Epithelial cell of prostate (primary cell): ENCODE measurements at places on chromosomes 2 and 18.

- no peak for DNase-seq
Observed at GRCh38 chr18:45719106-45719505, 4.9 kb upstream of the SLC14A1 start.

DNA sequence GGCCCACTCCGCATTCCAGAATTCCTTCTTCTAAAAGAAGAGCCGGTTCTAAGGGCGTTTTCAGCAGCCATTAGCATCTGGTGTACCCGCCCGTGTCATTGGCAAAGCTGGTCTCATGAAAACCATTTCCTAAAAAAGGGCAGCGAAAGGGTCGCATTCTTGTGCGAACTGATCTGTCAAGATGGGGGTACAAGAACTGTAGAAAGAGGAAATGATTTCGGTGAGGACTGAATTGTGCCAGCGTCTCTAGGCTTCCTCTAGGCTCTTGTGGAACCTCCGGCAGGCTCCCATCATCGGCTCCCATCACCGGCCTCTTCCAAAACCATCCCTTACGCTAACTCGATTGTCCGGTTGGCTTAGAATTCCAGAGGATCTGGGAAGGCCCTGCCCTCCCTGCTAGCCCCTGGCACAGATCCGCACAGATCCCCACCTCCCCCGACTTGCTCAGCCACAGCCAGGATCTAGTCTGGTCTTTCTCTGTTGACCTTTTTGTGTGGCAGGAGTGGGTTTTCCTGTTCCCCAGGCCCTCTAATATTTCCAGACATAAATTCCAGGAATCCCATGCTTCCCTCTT, 1.3 kb downstream of the RAB31 start:
- no peak for DNase-seq

DNA sequence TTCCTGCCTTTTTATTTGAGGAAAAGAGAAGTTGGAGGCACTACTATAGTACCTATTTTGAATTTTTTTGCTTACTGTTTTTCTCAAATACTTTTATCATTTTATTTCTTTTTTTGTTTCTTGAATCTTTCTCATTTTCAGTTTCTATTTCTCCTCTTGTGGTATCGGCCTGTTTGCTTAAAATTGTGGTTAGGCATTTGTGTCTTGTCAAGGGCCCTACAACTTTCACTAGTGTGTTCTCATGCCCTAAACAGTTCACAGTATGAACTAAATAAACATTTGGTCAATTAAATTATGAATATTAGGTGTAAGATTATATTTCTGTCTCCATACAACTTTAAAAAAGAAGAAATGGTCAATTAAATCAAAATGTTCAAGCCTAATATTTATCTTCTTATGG, 613.5 kb downstream of the MBD2 start:
- no peak for DNase-seq

GRCh38 chr2:230335864-230336506, 9.0 kb downstream of the SP140L start:
- DNase-seq: no peak

DNA sequence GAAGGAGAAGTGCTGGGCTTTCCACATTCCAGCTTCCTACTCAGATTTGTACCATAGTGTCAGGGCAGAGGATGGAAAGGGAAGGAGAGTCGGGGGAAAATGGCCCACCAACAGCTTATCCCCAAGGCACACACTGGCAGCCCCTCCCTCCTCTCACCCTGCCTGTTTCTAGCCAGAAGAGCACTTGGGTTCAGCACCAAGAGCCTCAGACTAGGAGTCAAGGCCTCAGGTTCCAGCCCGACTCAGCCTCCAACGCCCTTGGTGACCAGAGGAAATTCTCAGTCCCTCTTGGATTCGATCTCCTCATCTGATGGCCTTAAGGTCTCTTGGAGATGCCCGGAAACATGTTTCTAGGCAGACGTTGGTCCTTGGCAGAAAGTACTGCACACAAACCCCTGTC, 53.9 kb downstream of the TNS1 start:
- no peak for DNase-seq
